ENCODE measurements at places on chromosomes 2 and 18.

DNA sequence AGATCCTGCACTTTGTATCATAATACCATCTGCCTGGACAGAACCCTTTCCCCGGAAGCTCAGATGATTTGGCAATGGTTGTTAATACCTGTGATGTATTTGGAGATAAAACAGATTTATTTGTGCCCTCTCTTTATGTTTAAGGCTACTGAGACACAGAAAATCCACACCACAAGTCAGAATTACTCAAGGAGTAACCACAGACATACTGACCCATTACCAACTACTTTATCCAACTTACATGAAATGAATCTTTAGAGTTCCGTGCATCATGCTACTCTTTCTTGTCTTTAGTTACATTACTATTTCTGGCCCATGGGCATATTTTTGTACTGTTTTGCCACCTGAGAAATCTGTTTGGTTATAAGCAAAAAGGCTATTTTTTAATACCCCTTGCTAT is 384.0 kb downstream of the STK39 start:
- DNase-seq: no peak

DNA sequence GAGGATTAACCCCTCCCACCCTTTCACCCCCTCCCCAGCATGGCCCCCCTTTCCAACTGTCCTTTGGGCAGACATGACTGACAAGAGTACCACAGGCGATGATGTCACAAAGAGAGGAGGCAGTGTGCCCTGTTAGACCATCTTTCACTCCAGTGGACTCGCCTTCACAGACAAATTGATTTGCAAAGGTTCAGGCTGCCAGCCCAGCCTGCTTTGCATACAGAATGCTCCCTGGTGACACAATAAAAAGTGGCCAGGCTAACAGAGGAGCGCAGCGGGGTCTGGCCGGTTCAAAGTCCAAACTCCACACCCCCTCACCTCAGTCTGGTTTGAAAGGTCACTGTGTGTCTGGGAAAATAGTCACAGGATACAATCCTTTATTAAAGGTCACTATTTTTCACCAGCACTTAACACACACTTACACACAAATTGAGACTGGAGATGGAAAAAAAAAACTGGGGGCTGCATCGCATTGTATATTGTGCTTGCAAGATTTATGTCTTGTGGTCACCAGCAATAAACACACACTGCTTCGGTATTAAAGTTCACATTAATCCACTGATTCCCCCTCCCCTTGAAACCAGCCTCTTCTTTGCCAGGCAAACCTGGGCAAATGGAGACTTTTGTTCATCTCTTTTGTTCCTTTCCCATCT is 236.9 kb downstream of the BCL11A start:
- DNase-seq: no peak

- no peak for DNase-seq
Observed at GRCh38 chr2:173271825-173272224, 82.8 kb upstream of the CDCA7 start.

DNA sequence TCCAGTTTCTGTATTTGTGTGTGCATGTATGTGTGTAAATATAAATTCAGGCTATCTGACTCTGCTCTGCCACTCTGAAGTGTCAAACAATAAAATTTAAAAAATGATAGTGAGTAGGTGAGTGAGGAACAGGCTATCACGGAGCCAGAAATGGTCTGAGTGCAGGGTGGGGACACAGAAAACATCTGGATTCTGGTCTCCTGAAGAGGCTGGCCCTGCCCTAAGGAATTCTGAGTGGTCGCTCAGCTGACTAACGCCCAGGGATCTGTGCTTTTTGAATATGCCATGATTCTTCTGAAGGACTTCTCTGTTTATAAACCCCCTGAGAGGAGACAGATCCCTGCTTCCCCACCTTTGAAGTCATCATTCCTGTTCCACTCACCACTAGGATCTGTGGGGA is 353.9 kb upstream of the GYPC start:
- no peak for DNase-seq

- DNase-seq: no peak
Observed at GRCh38 chr18:60024857-60025256, 125.1 kb downstream of the PMAIP1 start.

- DNase-seq: no peak
Observed at GRCh38 chr2:173149491-173149890, 73.8 kb downstream of the MAP3K20 start.

DNA sequence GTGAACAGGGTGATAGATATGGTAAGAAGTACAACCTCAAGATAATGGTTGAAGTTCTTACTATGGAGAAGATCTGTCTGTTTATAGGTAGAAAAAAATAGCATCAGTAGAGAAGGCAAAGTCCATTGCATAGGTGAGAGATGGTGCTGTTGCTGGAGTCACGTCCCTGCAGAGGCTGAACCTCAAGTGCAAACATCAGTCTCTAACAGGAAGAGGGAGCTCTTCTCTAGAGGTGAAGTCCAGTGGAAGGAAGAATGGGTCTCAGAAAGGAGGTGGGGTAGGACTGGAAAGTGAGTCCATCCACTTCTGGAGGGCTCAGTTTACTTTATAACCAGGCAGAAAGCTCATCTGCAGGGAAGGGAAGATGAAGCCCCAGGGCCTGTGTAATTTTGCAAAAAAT is 337.7 kb downstream of the MEIS1 start:
- no peak for DNase-seq

DNA sequence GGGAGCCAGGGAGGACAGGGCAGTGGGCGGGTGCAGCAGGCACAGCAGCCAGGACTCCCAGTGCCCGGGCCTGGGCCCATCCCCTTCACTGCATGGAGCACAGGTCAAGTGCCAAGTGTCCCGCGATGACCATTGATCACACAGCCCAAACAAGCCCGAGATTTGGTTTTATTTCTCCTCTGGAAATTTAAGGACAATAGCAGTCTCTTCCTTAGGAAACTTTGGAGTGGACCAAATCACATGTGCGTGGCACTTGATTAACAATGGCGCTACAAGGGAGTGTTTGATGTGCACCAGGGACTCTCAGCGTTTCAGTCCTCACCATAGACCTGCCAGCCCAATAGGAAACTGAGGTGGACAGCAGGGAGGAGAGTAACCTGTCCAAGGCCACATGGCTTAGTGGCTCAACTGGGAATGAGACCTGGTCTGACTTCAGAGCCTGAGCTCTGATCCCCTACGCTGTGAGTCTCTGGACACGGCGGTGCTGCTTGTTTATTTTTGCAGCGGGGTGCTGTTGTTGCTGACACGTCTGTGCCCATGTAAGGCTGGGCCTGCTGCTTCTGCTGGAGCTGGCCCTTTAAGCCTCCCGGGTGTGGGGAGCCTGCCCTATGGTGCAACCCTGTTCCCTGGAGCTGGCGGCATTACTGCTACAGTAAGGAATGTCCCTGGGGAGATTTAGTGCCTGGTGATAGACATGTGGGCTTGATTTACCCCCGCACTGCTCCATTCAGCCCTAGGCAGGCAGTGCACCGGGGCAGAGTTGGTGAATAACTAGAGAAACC is 194.2 kb downstream of the INHBB start:
- no peak for DNase-seq

DNA sequence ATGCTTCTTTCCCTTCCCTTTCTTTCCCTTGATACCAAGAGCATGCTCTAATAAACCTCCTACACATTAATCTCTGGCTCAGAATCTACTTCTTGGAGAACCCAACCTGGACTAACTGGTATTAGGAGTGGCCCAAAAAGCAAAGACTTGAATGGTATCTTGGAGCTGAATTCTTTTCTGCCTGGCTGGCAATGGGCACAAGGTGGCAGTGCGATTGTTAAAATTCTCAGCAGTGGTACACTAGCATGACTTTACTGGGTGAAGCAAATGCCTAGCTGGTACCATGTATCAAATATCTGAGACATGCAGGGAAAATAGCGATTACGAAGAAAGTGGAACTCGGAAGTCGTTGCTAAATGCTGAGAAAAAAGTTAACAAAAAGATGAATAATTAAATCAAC is 376.1 kb downstream of the XIRP2 start:
- DNase-seq: no peak

DNA sequence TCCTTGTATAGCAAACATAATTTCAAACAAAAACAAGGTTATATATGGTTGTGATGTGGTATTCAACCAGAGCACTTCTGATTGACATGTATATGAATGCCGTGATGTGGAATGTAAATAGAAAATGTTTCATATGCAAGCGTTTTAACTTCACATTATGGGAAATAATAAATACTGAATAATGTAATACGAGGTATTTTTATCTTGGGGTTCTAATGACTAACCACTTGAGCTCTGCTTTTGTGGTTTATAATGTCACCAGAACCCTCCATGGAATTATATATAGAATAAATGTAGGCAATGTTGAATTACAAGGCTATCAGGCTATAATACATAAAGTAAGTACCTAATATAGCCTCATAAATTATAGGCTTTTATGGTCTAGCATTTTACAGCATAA is 72.4 kb downstream of the ZNF521 start:
- no peak for DNase-seq

GRCh38 chr2:239577935-239578334 is 177.1 kb upstream of the HDAC4 start:
- no peak for DNase-seq

DNA sequence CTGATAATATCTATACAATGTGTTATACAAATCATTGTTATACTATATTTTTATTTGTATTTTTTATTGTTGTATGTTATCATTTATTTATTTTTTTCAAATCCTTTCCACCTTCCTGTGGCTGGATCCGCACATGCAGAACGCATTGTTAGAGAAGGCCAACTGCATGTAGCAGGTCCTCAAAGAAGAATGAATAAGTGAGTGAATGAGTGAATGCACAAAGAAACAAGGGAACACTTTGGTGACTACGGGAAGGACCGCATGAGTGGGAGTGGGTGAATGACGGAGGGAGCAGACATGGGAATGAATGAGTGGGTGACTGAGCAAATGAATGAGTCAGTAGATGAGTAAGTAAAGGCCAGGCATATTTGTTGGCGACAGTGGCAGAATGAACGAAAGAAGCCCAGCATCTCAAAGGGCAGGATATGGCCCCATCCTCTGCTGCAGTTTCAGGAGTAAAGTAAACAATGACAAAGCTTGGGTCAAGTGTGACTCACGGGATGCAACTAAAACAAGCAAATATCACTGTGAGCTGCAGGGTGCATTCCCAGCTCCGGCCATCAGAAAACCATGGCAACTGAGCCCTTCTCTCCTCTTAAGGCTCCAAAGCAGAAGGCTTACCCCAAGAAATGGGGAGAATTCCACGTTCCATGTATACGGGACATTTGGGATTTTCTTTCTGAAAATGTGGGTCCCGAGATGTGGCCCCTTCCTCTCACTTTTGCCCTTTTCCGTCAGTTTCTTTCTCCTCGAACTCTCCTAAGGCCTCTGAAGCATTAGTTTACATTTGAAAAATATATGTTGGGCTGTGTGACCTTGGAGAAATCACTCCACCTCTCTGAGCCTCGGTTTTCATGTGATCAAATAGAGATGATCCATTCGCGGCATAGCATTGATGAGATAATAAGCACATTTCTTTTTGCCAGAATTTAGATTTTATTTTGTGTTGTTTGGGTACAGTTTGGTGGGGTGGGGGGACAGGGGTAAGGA is 24.5 kb downstream of the KCNF1 start:
- DNase-seq: no peak

DNA sequence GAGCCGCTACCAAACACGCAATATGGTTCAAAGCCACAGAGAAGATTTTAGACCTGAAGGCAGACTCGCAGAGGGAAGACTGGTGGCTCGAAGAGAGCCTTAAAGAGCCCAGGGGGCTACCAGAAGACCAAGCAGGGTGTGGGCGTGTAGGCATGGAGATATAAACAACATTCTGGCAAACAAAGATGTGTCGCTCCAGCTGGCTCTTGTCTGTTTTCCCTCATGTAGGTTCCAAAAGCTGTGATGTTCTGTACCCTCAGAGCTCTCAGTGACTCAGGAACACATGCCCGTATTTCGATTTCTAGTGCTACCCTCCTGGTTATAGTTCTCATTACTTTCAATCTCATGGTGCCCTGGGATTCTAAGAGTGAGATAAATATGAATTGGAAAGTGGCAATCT is 44.5 kb downstream of the DOCK10 start:
- DNase-seq: no peak

DNA sequence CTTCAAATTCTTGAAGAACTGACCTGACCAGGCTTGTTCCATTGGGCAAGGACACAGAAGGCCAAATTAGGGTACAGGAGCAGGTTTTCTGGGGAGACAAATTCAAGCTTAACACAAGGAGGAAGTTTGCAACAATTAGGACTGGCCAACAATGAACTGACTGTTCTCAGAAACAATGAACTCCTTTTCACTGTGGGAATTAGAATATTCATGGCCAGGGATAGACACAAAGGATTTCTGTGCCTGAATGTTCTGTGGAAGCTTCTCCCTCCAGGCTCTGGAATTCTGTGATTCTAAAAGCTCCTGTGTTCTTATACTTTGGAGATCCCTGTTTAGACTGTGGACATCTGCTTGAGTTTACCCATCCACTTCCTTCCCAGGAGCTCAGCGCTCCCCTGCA is 15.2 kb downstream of the SMYD1 start:
- no peak for DNase-seq

GRCh38 chr2:203984-204383 is 59.8 kb downstream of the SH3YL1 start:
- no peak for DNase-seq

DNA sequence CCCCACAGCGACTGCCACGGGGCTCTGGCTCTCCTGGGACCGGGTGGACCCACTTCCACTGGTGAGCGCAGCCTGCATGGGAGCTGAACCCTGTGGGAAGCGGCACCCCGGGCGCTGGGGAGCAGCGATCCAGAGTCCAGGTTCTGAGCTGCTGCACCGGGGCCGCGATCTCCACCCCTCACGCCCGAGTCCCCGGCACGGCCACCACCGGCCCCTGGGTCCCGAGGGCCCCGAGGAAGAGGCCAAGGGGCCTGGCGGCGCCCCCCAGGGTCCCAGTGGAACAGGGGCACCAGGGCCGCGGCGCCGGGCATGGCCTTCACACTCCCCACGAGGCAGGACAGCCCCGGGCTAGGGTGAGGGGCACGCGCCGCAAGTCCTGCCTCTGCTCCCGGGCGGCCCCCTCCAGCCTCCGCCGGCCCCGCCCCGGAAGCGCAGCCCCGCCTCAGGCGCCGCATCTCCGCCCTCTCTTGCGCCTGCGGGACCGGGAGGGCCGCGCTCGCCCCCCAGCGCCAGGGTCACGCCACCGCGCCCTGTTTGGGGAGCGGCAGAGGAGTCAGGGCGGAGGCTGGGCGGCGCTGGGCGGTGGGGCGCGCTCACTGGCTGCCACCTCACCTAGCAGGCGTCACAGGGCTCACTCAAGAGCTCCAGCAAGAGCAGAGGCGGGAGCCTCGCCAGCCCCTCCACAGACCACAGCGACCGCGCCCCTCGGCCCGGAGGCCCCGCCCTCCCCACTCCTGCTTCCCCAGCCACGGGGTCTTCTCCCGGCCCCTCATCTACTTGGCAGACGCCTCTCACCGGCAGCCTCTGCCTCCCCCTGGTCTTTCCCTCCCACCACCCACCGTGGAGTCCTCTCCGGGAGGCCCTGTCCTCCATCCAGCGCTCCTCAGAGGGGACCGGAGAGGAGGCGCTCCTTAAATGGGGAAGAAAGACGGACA is 26.8 kb downstream of the THAP4 start:
- peak; percentile 93 for DNase-seq

- DNase-seq: no peak
Observed at GRCh38 chr18:47605093-47605492, 325.4 kb downstream of the SMAD2 start.

- no peak for DNase-seq
Observed at GRCh38 chr2:78201064-78201575, 678.9 kb upstream of the LRRTM4 start.

GRCh38 chr2:65918760-65919187 is 486.4 kb upstream of the SPRED2 start:
- DNase-seq: no peak
